ENCODE measurements at places on chromosomes 2 and 18. TPM values are rescaled to one million over a fixed set of nuclear protein-coding genes. Genes with fewer than 3 reads are reported as not detected.

Gene CEP68
- 32.0 TPM for total RNA-seq

GRCh38 chr2:62372824-62373223 lies 133.2 kb downstream of the TMEM17 start:
- no peak for DNase-seq

DNA sequence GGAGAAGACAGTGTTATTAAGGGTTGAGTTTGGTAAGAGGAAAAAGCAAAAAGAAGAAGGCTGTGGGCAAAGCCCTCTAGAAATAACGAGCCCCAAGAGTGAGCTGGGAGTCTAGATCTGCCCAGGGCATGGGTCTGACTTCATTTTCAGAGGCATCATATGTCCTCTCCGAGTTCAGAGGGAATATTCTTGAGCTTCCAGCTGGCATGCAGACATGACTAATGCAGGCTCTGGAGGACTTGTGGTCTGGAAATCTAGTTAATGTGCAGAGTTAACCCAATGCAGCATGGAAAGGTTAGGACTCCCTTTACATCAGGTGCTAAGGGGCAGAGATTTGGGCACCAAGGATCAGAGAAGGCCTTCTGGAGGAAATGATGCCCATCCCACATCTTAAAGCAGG lies 7.3 kb downstream of the ACMSD start:
- DNase-seq, result no peak

DNA sequence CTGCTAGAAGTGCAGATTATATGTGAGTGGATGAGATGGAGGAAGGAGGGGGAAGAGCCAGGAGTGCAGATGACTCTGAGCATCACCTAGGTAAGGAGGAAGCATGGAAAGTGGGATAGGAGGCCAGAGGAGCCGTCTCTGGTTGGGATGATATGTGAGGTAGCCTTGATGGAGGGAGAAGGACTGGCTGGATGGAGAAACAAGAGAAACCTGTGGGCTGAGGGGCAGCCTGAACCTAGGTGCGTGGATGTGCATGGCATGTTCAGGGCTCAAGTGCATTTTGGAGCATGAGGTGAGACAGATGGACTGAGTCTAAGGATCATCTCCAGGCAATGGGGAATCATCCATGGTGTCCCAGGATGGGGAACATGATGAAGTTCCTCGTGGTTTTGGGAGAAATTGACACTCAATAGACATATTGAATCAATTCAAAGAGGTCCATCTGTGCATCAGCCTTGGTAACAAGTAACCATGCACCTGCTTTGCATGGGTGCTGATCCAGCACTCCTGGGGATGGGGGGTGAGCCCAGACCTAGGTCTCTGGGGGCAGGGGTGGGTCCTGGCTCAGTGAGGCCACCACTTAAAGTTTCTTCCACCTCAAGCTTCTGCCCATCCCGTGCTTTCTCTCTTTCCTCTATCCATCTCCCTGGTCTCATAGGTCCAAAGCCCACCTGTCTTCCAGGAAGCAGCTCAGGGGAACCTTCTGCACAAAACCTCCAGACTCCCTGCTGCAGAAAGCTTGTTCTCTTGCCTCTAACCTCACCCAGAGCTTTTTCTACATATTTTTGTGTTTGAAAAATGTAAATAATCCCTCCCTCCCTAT lies 19.2 kb downstream of the MYCN start:
- DNase-seq, result no peak

DNA sequence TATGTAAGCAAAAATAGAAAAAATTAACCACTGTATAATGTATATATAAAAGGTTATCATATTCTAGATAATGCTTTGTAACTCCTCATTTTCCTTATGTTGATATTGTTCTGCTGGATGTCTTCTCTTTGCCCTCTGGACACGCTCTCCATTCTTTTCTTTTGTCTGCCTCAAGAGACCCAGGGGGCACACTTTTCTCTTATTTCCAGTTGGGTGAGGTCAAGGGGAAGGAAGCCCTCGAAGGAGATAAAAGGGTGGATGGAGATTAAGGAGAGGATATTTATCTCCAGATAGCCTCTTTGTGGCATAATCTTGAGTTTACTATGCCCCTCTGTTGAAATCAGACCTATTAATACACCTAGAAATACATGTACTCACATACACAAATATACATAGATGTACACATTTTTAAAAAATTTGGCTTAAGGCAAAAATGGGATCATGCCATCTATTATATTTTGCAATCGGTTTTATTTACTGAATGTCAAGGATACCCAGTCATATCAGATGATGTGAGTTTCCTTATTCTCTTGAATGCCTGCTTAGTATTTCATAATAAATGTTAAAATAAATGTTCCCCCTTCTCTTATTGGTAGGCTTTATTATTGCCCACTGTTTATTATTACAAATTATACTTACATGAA lies 65.3 kb downstream of the LCLAT1 start:
- no peak for DNase-seq

Gene SLC14A1
- total RNA-seq, result 6.1 TPM

Gene SESTD1
- 66.1 TPM for total RNA-seq

Gene TGFA
- total RNA-seq, result not detected

- no peak for DNase-seq
These were observed 294.1 kb downstream of the BCL2 start for GRCh38 chr18:63025251-63026090.

DNA sequence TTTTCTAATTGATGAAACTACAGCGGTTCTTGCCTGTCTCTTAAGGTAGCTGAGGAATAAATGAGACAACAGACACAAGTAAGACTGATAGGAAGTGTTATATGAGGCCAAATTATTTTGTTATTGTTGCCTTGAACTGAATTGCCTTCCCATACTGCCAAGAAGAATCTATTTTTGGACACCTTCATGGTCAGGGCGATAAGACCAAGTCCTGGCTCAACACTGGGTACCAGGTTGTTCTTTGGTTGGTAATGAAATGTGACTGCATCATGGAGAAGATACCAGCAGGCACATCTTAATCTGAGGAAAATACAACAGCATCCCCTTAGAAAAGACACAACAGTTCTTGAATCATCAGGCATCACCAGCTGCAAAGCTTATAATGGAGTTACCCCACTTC lies 23.7 kb downstream of the MSGN1 start:
- DNase-seq, result no peak

Data from B cell (primary cell).